ENCODE measurements at places on chromosomes 6 and 20. TPM values are rescaled to one million over a fixed set of nuclear protein-coding genes. Genes with fewer than 3 reads are reported as not detected.

DNA sequence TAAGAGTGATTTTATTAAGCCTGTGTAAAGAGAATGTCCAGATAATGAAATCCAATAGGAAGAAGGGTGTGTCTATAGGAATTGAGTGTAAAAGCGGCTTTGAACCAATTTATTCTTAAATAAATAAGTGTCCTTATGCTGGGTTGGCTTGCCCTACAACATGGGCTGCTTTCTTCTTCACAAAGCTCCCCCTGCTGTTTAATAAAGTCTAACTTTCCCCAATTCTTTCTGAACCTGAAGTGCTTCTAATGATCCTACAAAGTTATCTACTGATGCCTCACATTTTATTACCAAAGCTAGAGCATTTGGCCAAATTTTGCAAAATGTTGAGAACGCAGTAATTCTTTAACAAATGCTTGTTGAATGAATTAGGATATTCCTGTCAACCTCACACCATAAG, 36.3 kb upstream of the SIRT5 start:
- peak; percentile 79 for DNase-seq

DNA sequence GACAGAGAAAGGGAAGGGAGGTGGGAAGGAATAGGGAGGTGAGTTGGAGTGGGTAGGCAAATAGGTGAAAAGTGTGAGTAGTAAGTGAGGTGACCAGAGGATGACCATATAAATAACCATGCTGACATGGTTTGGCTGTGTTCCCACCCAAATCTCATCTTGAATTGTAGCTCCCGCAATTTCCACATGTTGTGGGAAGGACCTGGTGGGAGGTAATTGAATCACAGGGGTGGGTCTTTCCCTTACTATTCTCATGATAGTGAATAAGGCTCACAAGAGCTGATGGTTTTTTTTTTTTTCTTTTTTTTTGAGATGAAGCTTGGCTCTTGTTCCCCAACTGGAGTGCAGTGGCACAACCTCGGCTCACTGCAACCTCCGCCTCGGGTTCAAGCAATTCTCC, 21.5 kb upstream of the SMIM13 start:
- no peak for DNase-seq

- DNase-seq, result peak; percentile 37
Observed at GRCh38 chr6:106094261-106094963, 8.3 kb downstream of the PRDM1 start.

- no peak for DNase-seq
Observed at GRCh38 chr6:107753778-107754177, 70.3 kb downstream of the SCML4 start.

DNA sequence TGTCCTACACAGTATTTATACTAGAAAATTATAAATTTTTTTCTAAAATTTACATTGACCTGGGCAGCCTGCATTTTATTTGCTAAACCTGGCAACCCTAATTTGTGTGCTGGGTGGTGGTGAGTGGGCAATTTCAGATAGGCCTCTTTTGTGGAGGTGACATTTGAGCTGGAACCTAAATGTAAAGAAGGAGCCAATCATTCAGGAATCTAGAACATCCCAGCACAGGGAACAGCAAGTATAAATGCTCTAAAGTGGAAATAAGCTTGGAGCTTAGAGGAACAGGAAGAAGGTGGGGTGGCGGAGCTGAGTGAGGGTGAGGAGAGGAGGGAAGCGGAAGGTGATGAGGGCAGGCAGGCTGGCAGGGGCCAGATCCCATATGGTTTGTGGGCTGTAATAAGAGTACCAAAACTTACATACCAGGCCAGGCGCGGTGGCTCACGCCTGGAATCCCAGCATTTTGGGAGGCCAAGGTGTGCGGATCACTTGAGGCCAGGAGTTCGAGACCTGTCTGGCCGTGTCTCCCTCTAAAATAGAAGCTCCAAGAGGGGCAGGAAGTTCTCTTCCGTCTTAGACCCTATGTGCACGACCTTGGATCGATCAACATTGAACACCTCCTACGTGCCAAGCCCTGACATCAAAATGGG, 549 bp upstream of the CSE1L start:
- peak; percentile 58 for DNase-seq

DNA sequence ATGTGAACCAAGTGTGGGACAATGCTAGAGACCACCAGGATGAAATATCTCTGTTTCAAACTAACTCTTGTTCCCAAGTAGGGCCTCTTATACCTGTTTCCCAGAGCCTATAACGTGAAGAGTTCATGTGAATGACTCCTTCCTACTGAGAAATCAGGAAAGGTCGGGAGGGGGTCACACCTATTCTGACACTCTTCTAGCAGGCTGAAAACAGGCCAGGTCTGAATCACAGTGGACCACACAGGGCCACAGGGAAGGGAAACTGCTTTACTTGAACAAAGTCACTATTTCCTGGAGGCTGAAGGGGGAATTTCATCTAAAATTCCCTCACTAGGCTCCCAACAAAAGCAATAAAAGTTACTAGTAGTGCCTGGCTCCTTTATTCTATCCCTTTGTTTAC, 88.4 kb upstream of the BMP2 start:
- DNase-seq, result peak; percentile 23

The FOXC1 gene
- 12.1 TPM for total RNA-seq

The MCUR1 gene
- 15.8 TPM for total RNA-seq

DNA sequence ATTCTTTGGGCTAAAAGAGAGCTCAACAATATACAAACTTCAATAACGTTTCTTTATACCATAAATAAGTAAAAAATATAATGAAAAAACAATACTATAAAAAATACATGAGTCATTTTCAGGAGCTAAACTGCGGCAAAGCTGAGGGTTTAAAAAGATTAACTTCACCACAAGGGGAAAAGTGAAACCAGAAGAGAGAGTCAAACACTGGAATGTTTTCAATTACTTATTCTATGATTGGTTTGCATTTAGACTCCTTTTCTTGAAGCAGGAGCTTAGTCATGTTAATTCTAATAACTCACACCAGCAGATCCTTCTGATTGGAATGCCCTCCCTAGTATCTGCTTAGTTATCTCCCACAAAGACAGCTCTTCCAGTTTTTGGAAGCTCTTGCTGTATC, 627.3 kb downstream of the UTRN start:
- no peak for DNase-seq

The ELOVL4 gene
- 0.51 TPM for total RNA-seq

The RBPJL gene
- not detected for total RNA-seq

DNA sequence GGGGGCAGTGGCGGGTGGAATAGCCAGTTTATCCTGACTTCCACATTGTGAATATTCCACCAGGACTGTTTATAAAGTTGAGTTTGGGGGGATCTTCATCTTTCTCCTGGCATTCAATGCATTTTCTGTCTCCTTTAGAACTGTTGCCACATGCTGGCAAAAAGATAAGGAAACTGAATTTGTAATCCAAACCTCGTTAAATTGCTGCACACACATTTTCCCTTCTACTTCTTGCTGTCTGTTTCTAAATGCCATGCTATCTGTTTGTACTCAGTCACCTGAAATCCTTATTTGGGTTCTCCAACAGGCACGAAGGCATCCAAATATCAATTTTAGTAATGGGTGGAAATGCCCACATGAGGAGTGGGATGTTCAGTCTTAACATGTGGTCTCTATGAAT, 180.2 kb upstream of the CCN2 start:
- DNase-seq, result no peak

DNA sequence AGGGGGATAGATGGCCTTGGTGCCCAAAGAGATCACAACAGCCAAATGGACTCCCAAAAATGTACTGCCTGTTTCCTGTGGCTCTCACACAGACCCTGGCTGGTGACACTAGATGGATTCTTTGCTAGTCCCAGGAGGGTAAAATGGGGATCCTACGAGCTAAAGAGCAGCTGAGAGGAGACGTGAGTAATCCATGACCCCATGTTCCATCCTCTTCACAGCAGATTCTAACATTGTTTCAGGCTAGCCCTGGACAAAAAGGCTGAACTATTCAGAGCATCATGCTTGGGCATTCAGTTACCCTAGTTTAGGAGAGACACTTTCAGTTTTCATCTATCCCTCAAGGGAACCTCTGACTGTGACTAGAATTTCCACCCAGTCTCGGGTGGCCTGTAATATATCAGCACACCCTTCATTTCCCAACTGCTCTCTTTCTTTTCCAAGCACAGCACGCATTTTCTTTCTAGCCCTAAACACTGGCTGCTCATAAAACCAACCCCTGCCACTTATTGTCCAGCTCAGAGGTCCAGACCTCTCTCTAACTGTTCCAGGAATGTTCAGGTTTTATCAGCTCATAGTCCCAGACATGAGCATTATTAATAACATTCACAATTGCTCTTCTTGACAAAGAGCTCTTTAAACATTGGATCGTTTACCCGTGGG, 48.5 kb downstream of the SLC22A1 start:
- no peak for DNase-seq

DNA sequence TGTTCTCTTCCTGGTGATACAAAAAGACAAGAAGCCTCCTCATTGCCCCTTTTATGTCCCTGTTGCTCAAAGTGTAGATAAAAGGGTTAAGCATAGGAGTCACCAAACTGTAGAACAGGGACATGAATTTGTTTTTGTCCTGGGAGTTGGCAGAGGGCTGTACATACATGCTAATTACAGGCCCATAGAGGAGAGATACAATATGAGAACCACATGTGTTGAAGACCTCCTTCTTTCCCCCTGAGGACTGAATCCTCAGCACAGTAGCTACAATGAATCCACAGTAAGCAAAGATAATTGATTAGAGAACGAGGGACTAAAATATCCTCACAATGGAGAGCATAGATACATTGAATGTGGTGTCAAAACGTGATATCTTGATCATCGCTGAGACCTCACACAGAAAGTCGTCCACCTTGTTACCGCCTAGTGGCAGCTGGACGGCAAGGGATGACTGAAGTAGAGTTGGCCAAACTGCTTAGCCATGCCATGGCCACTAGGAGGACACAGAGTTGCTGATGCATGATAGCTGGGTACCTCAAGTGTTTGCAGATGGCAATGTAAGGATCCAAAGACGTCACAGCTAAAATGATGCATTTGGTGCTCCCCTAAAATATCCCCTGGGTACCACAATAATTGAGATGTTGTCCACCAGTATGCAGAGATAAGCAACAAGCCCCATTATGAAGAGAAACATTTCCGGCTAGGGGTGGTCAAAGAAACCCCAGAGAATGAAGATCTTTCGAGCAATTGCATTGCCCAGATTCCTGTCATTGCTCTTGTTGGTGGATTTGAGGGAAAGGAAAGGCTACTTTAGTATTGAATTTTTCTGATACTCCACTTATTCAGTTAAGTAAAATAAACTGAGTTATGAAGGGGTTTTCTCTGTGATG, 15.0 kb downstream of the OR2B3 start:
- DNase-seq, result peak; percentile 48

The SNX3 gene
- 212 TPM for total RNA-seq

The TREML1 gene
- total RNA-seq, result not detected

DNA sequence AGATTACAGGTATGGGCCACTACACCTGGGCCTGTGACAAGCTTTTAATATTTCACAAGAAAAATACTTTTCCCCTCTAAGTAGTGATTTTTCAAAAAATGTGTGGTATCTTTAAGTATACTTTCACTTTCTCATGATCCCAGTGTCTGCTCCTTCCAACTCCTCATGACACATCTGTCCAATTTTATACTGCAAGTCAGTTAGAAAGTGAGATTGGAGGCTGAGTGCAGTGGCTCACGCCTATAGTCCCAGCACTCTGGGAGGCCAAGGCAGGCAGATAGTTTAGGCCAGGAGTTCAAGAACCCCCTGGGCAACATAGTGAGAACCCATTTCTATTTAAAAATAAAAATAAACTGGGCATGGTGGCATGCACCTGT, 20.2 kb downstream of the PIM1 start:
- no peak for DNase-seq

- peak; percentile 79 for DNase-seq
Observed at GRCh38 chr6:151059612-151060095, 180.1 kb upstream of the AKAP12 start.

- DNase-seq, result no peak
Observed at GRCh38 chr6:106180208-106180607, 94.1 kb downstream of the PRDM1 start.

- no peak for DNase-seq
Observed at GRCh38 chr20:61605283-61605682, 353.2 kb downstream of the CDH4 start.

DNA sequence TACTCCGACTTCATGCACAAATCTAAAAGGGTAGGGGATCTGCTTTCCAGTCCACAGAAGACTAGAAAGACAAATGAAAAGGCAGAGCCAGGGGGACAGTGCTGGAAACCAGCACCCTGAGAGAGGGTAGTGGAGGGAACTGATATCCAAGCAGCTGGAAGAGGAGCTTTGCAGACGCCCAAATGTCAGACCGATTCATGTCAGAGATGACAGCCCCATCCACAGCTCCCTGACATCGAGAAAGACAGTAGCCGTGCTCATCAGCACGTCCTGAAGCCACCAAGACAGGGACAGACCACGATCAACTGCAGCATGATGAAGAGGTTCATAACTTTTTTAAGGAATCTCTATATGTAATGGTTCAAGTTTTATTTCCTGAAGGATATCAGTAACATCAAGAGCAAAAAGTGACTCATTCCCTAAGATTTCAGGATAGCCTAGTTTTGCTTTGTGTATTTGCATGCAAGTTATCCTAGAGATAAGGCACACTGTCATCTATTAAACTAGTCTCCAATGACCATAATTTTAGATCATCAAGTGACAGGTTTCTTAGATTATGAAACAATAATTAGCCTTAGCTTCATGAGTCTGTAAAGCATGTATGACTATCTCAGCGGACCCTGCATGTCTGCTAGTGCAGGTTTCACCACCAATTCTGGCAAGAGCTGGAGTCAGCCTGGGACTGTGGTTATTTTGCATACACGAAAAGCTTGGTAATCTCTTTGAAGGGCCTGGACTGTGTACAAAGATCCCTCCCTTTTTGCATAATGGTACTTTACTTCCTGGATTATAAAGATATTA, 43.0 kb downstream of the PRDM1 start:
- no peak for DNase-seq

DNA sequence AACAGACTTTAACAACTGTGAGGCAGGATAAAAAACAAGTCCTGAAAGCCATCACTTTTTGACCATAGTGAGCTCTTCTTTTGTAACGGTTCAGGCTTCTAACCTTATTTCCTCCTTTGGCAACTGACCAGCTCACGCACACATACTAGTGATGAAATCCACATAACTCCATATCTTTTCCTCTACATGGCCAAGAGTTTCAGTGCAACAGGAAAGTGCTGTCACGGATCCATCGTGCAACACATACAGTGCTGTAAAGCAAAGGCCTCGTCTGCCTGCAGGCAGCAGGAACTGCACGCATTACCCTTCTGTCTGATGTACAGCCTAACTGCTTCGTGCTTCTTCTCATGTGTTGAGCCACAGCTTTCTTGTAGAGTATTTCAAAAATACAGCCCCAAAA, 108.5 kb downstream of the EPM2A start:
- DNase-seq, result peak; percentile 19
